ENCODE measurements at places on chromosomes 3 and 15.

GRCh38 chr3:164377466-164377865 lies 700.8 kb downstream of the SI start:
- no peak for DNase-seq

- no peak for DNase-seq
Observed at GRCh38 chr15:27196691-27197090, 225.7 kb downstream of the GABRG3 start.

- no peak for DNase-seq
Observed at GRCh38 chr15:60906146-60906674, 322.9 kb downstream of the RORA start.

DNA sequence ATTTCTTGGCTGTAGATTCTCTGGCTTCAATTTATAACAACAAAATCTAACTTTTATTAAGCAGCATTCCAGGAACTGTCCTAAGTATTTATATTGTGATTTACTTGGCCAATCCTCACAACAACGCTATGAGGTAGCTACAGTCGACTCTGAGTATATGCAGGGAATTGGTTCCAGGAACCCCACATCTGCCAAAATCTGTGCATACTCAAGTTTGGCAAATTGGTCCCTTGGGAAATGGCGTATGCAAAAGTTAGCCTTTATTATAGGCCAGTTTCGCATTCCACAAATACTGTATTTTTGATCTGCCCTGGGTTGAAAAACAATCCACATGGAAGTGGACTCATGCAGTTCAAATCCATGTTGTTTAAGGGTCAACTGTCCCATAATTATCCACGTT lies 53.9 kb downstream of the RAP2B start:
- DNase-seq = no peak
